CD4-positive, alpha-beta T cell (primary cell): ENCODE measurements at places on chromosomes 5 and 9.

DNA sequence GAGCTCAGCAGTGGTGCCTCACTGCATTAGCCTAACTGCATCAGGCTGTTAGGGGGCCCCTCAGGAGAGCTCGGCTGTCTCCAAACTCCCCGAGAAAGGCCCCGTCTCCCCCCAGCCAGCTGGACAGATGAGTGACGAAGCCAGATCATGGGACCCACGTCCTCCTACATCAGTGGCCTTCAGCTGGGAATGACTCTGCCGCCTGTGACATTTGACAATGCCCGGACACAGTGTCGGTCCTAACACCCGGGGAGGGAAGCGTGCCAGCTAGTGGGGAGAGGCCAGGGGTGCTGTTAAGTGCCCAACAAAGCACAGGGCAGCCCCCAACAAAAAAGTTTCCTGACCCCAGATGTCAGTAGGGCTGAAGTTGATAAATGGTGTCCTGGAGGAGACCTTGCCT lies 375.2 kb upstream of the IRX2 start:
- H3K4me3 ChIP-seq = no peak overlapping the region
- H3K27ac ChIP-seq = no peak overlapping the region
- H3K36me3 ChIP-seq = no peaks in the 10 kb centered on the region
- DNase-seq = no peak

DNA sequence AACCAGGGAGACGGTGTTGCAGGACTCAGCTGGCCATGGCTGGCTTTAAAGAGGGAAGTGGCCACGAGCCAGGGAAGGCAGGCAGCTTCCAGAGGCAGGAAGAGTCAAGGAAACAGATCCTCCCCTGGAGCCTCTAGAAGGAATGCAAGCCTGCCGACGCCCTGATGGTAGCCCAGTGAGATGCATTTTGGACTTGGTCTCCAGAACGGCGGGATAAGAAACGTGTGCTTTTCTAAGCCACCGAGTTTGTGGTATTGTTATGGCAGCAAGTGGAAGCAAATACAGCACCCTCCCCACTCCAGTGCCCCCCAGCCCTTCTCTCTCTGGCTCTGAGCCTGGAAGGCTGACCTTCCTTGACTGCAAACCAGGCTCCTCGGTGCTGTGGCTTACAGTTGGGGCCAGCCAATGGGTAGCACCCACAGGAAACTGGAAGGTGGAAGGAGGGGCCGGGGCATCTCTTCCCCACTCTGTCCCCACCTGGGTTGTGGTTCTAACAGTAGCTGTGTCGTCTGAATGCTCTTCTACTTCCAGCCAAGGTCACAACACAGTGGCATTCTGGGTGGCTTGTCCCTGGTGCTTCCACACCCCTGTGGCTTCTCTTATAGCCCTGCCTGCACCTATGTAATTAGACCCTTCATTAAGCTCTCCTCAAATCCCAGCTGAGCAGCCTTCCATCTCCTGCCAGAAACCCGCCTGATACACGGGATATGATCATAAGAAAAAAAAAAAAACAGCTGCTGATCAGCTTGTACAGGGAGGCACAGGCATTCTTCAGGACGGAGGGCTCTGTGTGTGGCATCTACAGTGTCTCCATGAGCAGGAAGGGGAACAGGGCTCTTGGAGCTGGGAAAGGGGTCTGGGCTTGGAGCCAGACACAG lies 29.9 kb upstream of the UNC5A start:
- no peak overlapping the region for H3K4me3 ChIP-seq
- no peak for DNase-seq
- no peak overlapping the region for H3K27ac ChIP-seq
- H3K36me3 ChIP-seq = no peaks in the 10 kb centered on the region
- H3K27me3 ChIP-seq = peaks cover 13% of the 10 kb centered on the region
- H3K4me1 ChIP-seq = no peaks in the 10 kb centered on the region

- no peak for DNase-seq
- no peak overlapping the region for H3K27ac ChIP-seq
- no peaks in the 10 kb centered on the region for H3K36me3 ChIP-seq
- no peaks in the 10 kb centered on the region for H3K27me3 ChIP-seq
- H3K4me1 ChIP-seq = no peaks in the 10 kb centered on the region
- no peak overlapping the region for H3K4me3 ChIP-seq
Measured at GRCh38 chr5:19910136-19910535, 77.9 kb downstream of the CDH18 start.

DNA sequence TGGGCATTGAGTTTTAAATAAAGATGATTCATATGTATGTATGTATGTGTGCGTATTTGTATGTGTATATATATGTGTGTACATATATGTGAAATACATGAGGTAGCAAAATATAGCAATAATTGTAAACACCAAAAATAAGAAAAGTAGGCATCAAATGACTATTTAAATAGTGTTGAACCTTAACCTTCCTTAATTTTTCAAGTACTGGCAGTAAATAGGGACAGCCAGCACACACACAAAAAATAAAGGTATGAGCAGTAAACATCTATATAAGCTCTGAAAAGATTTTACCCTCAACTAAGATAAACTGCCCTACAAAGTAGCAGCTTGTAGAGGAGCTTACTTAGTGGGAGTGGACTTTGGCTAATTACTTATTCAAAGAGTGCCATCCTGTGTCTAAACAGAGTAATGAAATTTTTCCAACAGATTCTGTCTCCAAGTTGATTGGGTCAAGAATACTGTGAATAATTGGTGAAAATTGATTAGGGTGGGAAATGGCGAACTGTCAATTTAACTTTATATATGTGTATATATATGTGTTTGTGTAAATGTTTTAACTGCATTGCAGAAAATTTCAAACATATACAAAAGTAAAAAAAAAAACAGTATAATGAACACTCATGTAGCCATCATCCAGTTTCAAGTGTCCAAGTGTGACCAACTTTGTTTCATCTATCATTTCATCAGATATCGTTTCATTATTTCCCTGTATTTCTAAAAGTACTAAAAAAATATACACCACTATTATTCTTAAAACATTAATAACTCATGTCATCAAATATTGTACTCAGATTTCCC lies 2.0 kb upstream of the ADAMTS6 start:
- peak overlapping the region; percentile 70 for H3K27ac ChIP-seq
- peaks cover 7% of the 10 kb centered on the region for H3K27me3 ChIP-seq
- peak overlapping the region; percentile 78 for H3K4me3 ChIP-seq
- H3K4me1 ChIP-seq = peaks cover 8% of the 10 kb centered on the region
- no peak for DNase-seq

DNA sequence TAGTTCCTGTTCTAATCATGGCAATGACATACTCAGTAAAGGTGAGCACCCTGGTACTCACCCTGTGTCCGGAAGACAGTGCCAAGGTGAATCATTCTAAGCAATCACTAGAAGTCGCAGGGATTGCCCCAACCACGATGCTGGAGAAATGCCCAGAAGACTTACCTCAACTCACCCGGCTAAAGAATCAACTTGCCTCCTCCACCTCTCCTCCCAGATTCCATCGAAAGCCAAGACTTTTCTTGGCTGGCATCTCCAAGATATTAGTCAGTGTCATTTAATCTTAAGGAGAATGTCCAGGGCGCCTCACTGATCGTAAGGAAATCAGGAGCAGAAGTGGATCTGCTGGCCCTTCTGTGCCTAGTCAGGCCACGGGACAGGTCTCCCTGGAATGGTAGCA lies 204.9 kb downstream of the ERCC6L2 start:
- no peaks in the 10 kb centered on the region for H3K36me3 ChIP-seq
- H3K4me3 ChIP-seq = no peak overlapping the region
- no peak for DNase-seq
- H3K4me1 ChIP-seq = no peaks in the 10 kb centered on the region

- no peaks in the 10 kb centered on the region for H3K4me1 ChIP-seq
- no peaks in the 10 kb centered on the region for H3K36me3 ChIP-seq
- DNase-seq = no peak
- H3K27me3 ChIP-seq = no peaks in the 10 kb centered on the region
- no peak overlapping the region for H3K27ac ChIP-seq
- H3K4me3 ChIP-seq = no peak overlapping the region
Measured at GRCh38 chr9:70586476-70586875, 172.0 kb upstream of the KLF9 start.

- H3K36me3 ChIP-seq = no peaks in the 10 kb centered on the region
- no peaks in the 10 kb centered on the region for H3K27me3 ChIP-seq
- no peak overlapping the region for H3K4me3 ChIP-seq
- H3K4me1 ChIP-seq = peaks cover 48% of the 10 kb centered on the region
Measured at GRCh38 chr5:141960018-141960417, 2.0 kb upstream of the PCDH12 start.

- H3K36me3 ChIP-seq = no peaks in the 10 kb centered on the region
- no peaks in the 10 kb centered on the region for H3K4me1 ChIP-seq
Measured at GRCh38 chr5:72692651-72693442, 123.6 kb upstream of the TNPO1 start.

- no peak overlapping the region for H3K27ac ChIP-seq
- no peaks in the 10 kb centered on the region for H3K36me3 ChIP-seq
- H3K4me1 ChIP-seq = peaks cover 12% of the 10 kb centered on the region
- no peak overlapping the region for H3K4me3 ChIP-seq
Measured at GRCh38 chr5:54304040-54304439, 6.3 kb downstream of the ARL15 start.

DNA sequence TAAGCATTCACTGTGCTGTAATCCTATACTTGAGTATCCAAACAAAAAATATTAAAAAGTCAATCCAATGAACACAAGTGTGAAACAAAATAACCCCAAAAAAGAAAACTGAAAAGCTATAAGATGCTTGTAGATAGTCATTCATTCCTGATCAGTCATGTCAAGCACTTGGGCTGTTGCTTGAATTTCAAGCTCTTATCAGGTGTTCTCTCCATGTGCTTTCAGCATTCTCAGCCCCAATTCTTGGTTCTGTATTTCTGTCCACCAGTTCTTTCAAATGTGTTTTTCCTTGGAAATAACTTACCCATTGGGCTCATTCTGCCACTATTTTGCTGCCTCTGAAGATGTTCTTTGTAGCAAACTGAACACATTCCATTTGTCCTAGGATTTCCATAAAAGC lies 4.7 kb downstream of the ZFAND5 start:
- peaks cover 13% of the 10 kb centered on the region for H3K4me1 ChIP-seq
- no peak for DNase-seq
- peaks cover 55% of the 10 kb centered on the region for H3K36me3 ChIP-seq
- no peak overlapping the region for H3K4me3 ChIP-seq

DNA sequence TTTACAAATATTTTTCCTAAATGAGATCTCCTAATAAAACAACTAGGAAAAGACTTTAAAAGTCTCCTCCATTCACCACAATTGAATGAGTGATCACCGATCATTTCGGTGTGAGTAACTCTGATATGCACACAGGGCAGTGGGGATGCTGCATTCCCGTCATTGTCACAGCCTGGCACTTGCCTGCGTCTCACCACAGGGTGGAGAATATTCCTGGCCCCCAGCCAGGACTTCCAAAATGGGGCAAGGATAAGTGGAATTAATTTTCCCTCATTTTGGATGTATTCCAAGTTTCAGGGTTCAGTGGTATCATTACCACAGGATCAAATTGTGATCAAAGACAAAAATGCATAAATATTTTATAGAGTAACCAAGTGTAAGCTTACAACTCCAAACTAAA lies 107.1 kb downstream of the CTNND2 start:
- H3K4me1 ChIP-seq = no peaks in the 10 kb centered on the region
- no peak overlapping the region for H3K4me3 ChIP-seq
- no peaks in the 10 kb centered on the region for H3K36me3 ChIP-seq
- H3K27ac ChIP-seq = no peak overlapping the region

GRCh38 chr5:21644032-21644431 lies 1209.1 kb downstream of the CDH12 start:
- no peaks in the 10 kb centered on the region for H3K36me3 ChIP-seq
- no peak overlapping the region for H3K27ac ChIP-seq
- H3K27me3 ChIP-seq = no peaks in the 10 kb centered on the region
- no peak for DNase-seq
- no peaks in the 10 kb centered on the region for H3K4me1 ChIP-seq
